T-helper 2 cell (primary cell): ENCODE measurements at places on chromosomes 12 and 14.

GRCh38 chr14:102316743-102317563, 2.6 kb upstream of the ZNF839 start:
- DNase-seq: peak; percentile 92

GRCh38 chr12:98754095-98754494, 109.0 kb downstream of the APAF1 start:
- no peak for DNase-seq

DNA sequence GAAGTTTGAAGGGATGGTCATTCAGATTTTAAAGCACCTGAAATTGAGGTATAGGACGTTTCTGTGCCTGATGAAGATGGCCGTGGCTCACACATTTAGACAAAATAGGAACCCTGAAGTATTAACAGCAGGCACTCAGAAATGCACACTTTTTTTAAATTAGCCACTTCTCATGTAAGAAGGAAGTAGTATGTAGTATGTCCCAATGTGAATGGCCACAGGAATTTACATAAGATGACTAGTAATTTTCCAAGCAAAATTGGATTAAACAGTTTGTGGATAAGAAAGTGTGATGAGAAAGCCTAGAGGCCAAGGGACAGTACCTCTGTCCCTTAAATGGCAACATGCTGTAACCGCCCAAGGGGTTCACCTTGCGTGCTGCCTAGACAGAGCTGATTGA, 1.8 kb upstream of the MIS18BP1 start:
- DNase-seq: no peak

GRCh38 chr12:52222692-52223091, 10.4 kb upstream of the KRT7 start:
- DNase-seq: no peak

DNA sequence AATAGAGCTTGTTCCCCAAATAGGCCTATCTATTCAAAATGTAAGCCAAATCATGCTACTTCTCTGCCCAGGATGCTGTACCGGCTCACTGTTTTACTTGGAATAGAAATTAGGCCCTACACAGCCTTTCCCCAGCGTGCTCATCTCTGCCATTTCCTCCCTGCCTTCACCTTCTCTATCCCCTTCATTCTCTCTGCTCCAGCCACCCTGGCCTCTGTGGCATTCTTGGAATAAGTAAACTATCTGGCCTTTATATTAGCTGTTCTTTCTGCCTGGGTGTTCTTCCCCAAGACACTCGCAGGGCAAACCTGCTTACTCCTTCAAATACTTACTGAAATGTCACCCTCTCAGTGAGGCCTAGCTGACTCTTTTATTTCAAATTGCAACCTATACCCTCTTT, 30.9 kb upstream of the DYRK2 start:
- DNase-seq: no peak

DNA sequence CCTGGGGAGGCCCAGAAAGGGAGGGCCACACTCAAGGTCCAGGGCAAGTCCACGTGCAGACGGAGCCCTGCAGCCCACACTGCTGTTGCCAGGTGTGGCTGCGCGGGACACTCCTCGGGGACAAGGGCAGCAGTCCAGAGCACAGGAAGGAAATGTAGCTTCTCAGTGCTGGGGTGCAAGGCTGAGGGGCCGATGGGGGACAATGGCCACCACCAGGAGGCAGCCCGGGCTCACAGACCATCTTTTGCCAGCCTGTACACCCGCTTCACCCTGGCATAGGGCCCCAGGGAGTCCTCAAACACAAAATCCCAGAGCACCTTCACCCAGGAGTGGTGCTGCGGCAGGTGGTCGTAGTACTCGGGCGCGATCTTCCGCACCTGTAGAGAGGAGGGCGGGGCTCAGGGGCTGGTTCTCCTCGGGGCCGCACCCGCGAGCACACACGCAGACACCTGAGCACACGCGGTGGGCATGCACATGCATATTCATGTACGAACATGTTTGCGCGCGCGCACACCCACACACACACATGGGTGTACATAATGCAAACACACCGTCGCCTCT, 12.8 kb downstream of the DEGS2 start:
- no peak for DNase-seq

DNA sequence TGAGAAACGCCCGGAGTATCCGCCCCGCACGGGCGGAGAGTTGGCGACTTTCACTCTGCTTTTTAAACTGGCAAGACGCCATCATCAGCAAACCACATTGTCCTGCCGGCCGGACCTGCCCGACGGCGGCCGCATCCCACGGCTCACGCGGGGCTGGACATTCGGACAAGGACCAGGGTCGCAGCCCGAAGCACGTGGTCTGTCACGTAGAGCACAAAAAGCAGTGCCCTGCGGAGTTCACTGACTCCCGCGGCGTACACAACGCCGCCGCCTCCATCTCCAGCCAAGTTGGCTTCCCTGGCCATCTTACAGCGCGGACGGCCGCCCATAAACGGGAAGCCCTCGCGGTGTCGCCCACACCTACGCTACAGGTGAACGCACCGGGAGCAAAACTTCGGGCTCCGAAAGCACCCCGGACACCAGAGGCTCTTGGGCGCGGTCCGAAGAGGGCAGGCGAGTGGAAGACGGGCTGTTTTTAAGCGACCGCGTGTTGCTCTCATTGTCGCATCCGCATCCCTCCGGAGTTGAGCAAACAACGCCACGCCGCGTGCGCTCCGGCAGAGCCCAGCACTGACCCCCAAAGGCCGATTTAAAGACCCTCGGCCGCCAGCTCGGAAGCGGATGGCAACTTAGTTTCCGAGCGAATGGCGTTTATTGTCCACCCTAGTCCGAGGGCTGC, 966 bp downstream of the SINHCAF start:
- no peak for DNase-seq

DNA sequence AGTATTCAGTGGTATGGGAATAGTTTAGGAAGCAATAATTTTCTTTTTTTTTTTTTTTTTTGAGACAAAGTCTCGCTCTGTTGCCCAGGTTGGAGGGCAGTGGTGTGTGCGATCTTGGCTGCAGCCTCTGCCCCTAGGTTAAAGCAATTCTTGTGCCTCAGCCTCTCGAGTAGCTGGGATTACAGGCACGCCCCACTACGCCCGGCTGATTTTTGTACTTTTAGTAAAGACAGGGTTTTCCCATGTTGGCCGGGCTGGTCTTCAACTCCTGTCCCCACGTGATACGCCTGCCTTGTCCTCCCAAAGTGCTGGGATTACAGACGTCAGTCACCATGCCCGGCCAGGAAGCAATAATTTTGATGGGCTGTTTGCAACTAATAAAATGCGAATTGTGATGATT, 62.1 kb downstream of the ATG14 start:
- no peak for DNase-seq

DNA sequence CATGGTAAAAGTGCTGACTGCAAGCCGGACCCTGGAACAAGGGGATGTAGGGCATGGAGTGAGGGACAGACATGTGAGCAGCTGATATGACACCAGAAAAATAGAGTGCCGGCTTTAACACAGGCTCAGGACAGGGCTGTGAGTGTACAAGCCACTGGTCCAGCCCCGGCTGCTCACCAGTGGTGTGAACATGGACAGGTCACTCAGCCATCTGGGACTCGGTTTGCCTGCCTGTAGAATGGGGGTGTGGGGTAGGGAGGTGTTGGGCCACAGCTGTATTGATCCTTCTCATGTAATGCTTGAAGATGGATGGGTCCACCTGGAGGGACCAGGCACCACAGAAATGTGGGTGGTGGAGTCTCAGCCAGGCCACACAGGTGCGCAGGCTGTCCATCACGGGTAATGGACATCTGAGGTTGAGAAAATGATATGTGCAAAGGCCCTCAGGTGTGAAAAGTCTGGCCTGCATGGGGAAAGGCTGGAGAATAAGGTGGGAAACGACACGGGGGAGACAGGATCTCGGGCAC, 10.6 kb upstream of the KRT74 start:
- DNase-seq: no peak

DNA sequence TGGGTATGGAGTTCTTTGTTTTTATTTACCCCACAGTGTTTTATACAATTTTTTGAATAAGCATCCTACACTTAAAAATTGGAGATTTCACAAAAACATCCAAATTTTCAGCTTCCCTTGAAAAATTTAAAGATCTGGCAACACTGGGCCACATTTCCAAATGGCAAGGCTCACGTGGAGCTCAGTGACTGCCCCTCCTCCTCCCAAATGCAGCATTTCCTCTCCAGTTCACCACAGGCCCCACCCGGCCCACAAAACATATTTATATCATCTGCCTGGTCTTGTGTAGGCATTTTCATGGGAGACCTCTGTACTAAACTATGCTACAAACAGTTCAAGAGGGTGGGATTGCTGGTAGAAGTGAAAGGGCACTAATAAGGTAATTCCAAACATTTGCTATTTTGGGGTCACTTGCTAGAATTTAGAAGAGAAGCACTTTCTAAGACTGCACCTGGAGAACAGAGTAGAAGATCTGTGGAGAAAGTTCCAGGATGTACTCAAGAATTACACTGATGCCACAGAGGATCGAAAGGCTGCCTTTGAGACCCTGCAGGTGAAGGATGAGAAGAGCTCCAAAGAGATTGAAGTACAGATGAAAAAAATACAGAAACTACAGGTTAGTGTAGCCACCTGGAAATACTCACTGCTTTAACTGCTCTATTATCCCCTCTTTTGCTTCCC, 7.3 kb downstream of the FKBP11 start:
- no peak for DNase-seq

GRCh38 chr12:29516431-29516875, 19.0 kb upstream of the OVCH1 start:
- no peak for DNase-seq

DNA sequence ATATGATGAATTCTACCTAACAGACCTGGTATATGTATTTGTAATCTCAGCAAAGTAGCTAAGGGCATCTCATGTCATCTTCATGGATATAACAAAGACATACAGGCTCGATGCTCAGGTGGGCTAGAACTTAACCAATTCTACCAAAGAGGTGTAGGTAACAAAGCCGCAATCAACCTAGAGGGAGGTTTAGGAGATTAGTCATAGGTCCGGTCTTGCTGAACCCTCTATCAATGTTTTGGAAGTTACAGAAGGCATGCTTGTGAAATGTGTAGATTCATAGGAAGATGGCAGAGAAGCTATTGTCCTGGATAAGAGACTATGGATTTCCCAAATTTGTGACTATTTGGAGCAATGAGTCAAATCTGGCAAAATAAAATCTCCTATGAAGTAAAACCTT, 42.6 kb upstream of the SYCP3 start:
- DNase-seq: no peak

DNA sequence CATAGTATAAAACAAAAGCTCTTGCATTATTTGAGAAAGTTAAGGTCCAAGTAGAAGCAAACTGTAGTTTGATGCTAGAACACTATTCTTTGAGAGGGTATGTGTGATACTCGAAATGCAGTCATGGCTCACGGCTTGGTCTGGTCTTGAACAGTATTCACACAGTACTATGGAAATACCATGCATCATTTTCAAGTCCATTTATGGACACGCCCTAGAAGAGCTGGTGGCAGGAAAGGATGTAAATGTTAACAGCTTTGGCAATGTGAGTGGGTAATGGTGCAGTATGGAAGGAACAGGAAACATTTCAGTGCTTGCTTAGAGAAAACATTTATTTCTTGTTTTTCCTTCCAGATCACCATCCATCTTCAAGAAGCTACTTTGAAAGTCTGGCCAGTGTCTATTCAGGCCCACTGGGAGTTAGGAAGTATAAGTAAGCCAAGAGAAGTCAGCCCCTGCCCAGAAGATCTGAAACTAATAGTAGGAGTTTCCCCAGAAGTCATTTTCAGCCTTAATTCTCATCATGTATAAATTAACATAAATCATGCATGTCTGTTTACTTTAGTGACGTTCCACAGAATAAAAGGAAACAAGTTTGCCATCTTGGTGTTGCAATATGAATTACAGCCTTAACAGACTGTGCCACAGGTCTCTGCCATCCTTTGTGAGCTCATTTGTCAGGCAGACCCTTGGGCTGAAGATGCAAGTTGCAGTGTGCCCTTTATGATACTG, 5.7 kb upstream of the AKAP5 start:
- DNase-seq: no peak

DNA sequence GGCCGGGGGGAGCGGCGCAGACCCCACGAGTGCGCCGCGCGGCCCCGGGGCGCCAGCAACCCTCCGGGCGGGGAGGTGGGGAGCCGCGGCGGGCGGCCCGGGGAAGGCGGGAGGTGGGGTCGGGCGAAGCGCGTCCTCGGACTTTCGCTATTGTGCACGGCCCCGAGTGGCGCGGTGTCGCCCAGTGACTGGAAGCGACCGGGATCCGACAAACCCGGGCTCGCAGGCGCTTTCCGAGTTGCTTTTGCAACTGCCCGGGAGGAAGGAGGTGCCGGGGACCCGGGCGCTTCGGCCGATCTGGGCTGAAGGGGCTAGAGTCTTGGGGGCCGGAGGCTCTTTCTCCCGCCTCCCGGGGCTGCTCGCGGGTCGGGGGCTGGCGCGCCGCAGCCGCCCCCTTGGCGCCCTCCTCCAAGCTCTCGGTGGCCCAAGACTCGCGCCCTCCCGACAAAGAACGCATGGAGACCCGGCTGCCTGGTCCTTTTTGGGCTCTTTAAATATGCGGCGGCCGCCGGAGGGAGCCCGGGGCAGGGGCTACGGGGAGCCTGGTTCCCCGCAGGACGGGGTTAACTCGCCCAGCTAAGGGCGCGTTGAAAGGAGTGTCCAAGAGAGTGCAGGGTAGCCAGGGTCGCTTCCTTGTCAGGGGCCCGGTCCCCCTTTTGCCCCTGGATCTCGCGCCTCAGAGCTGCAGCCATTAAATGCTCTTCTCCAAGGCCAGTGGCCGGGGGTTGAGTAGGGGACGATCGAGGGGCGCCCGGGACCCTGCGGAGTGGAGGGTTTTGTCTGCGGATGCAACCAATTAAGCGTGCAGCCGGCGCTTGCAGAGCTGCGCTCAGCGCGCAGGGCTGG, 1.4 kb downstream of the HMGA2 start:
- no peak for DNase-seq
